ENCODE measurements at places on chromosomes 4 and X. TPM values are rescaled to one million over a fixed set of nuclear protein-coding genes. Genes with fewer than 3 reads are reported as not detected.

PNMA6F gene
- total RNA-seq = not detected

DNA sequence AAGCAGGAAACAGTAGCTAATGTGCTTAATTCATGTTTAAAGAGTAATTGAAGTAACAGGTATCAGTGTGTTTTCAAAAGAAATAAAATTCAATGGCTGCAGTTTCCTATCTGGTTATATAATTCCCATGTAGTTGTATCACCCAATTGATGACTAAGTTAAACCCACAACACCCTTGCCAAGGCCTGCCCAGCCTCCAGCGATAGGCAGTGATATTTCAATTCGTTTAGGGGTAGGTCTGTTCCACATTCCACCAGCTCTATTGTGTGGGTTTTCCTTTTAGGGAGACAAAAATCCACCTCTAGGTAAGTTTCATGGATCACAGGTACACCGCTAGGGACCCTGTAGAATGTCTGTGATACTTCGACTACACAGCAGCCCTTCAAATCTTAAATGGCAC is 24.7 kb upstream of the MXRA5 start:
- no peak for DNase-seq

DNA sequence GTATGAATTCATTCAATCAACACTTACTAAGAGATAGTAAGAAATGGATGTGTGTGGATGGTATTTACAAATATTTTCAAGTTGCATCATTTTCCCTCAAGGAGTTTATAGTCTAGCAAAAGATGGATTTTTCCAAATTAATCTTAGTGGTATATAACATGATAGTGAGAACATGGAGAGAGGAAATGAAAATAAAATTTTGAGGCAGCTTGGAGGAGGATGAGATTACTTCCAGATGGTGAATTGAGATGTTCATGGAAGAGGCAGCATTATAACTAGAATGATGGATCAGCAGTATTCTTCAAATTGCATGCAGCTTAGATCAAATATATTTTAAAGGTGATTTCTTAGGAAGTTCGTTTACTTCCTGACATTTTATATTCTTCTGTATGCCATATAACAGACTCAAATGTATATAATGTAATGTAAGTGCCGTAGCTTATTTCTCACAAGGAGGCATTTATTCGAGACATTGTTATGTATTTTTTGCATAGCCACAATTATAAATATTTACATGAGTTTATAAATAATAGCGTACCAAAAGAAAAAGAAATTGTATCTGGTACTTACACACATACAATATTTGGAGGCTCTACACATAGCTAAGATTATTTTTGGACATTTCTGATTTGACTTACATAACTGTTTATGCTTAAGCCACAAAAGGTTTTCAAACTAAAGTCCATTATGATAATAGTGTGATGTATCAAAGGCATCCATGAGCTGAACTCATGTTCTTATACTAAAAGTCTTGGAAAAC is 439.4 kb downstream of the SPRY1 start:
- no peak for DNase-seq

- DNase-seq = no peak
These were observed 119.2 kb downstream of the SMARCA1 start for GRCh38 chrX:129403974-129404669.

DNA sequence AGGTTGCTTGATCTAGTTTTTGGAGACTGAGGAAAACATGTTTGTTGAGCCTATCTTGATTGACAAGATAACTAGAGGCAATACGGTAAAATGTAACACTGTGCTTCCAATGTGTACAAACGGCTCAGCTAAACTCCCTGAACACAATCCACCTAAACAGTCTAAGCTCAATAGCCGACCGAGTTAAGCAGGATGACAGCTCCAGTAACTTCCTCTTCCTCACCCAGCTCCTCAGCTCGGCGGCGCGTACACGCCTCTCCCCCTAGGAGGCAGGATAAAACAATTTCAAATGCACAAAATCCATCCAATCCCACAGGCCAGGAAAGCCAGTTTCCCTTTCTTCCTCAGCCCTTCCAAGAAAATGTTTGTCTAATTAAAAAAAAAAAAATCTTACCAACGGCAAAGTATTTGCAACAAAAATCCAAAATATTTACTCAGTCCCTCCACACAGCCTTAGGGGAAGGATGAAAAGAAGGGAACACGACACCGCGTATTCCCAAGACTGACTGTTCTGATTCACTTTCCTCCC is 1.0 kb downstream of the CNOT6L start:
- DNase-seq = peak; percentile 86

- DNase-seq = no peak
These were observed 509.0 kb downstream of the KLHL13 start for GRCh38 chrX:117607561-117607960.
